LoVo (cell line): ENCODE measurements at places on chromosomes 3 and 15.

- DNase-seq, result no peak
Observed at GRCh38 chr3:129462361-129462968, 22.4 kb downstream of the IFT122 start.

- no peak for DNase-seq
Observed at GRCh38 chr3:190645932-190646460, 132.1 kb downstream of the IL1RAP start.

GRCh38 chr15:27454281-27455075, 483.5 kb downstream of the GABRG3 start:
- DNase-seq, result no peak

- no peak for DNase-seq
Observed at GRCh38 chr15:98900356-98900755, 107.2 kb downstream of the PGPEP1L start.

DNA sequence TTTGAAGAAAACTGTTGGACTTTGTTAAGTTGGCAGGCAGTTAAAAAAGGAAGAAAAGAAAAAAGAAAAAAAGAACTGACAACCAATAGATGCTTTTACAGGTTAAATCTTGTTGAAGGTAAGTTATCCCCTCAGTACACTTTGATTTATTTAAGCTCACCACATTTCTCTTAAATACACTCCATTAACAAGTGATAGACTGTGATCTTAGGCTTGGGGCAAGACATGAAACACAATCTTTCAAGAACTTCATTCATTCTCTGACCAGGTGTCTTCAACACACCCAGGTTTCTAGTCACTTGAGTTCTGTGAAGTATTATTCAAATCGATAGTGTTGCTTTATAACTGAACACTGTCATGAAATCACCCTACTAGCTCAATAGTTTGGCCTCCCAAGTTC, 751.9 kb downstream of the ROBO1 start:
- no peak for DNase-seq

- DNase-seq, result no peak
Observed at GRCh38 chr3:14913926-14914778, 33.2 kb upstream of the NR2C2 start.

- DNase-seq, result no peak
Observed at GRCh38 chr15:92451225-92451825, 57.6 kb downstream of the ST8SIA2 start.
